ENCODE measurements at places on chromosomes 5 and 9.

GRCh38 chr9:94948567-94949235 is 222.2 kb downstream of the AOPEP start:
- no peak for DNase-seq

DNA sequence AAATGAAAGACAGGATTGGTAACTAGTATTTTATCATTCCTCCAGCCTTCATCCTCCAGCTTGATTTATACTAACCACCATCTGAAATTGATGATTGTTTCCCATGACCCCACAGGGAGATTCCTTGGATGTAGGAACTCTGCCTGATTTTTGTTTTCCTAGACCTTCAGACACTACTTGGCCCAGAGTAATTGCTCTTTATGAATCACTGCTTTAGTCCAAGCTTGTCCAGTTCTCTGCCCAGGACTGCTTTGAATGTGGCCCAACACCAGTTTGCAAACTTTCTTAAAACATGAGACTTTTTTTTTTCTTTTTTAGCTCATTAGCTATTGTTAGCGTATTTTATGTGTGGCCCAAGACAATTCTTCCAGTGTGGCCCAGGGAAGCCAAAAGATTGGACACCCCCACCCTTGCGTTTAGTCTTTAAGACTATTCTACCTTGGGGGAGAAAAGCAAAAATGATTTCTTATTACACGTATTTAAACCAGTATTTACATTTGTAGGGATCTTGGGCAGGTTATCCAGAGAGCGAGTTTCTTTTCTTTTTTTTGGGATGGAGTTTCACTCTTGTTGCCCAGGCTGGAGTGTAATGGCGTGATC is 18.4 kb downstream of the BASP1 start:
- DNase-seq, result no peak

DNA sequence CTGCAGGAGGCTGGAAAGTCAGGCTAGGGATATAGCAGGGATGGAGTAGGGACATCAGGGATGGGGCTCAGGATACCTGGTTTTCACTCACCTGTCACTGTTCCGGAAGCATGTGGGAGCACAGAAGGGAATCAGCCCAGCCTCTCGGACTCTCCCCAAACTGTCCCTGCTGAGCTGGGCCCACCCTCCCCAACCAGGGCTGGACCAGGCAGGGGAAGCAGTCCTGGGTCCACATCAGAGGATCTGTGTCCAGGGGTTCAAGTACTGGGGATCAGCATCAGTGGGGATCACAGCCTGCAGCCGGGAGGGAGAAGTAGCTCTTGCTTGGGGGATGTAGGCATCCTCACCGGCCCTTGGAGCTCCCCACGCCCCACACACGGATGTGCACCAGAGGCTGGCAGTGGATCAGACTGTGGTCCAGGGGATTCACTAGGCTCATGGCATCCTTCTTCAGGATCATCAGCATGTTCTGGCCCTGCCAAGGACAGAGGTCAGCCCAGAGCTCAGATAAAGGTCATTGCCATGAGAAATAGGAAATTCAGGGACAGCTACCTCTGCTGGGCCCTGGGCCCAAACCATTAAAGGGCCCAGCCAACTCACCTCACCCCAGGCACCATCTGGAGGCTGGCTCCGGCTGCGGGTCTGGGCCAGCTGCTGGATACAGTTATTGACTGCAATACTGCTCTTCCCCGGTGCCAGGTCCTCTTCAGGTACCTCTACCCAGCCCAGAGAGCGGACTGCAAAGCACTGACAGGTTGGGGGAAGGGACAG is 2.5 kb downstream of the APBB3 start:
- no peak for DNase-seq

DNA sequence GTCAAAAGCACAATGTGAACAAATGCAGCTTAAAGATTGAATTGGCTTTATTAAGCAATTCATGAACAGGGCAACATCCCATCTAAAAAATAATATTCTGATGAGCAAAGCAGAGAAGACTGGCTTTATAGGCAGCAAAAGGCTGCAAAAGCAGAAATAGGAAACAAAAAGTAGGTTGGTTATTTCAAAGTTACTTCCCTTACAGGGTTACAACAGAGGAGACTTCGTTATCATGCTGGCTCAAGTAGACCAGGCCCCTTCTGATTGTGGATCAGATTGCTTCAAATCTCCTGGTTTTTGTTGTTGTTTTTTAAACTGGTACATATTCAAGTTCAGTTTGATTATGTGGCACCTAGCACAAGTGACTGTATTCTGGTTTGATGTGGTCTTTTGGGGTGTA is 73.1 kb downstream of the MAN2A1 start:
- DNase-seq, result no peak

- DNase-seq, result no peak
Observed at GRCh38 chr9:3292311-3292710, 233.5 kb downstream of the RFX3 start.

DNA sequence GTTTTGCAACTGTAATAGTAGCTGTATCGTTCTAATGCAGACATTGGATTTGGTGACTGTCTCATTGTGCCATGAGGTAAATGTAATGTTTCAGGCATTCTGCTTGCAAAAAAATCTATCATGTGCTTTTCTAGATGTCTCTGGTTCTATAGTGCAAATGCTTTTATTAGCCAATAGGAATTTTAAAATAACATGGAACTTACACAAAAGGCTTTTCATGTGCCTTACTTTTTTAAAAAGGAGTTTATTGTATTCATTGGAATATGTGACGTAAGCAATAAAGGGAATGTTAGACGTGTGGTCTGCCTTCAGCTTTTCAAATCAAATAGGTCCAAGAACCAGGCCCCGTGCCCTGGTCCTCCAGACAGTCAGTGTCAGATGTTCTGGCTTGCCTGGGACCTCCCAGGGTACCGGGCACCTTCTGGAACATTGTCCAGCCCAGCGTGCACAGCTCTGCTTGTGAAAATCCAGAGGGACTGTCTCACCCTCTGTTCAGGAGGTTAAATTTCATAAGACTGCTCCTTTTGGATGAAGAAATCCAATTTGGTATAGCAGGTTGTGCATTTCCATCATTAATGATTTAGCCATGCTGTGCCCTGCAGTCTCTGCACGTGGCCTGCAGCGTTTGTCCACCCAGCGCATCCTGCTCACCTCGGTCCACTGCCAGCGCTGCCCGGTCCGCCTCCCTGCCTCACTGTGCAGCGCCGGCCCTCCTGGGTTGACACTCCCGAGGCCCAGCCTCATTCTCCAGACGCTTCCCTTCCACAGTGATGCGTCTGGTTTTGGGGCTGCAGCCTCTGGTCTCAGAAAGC is 6.6 kb upstream of the AHRR start:
- no peak for DNase-seq

GRCh38 chr9:23496489-23497136 is 329.4 kb downstream of the ELAVL2 start:
- no peak for DNase-seq

DNA sequence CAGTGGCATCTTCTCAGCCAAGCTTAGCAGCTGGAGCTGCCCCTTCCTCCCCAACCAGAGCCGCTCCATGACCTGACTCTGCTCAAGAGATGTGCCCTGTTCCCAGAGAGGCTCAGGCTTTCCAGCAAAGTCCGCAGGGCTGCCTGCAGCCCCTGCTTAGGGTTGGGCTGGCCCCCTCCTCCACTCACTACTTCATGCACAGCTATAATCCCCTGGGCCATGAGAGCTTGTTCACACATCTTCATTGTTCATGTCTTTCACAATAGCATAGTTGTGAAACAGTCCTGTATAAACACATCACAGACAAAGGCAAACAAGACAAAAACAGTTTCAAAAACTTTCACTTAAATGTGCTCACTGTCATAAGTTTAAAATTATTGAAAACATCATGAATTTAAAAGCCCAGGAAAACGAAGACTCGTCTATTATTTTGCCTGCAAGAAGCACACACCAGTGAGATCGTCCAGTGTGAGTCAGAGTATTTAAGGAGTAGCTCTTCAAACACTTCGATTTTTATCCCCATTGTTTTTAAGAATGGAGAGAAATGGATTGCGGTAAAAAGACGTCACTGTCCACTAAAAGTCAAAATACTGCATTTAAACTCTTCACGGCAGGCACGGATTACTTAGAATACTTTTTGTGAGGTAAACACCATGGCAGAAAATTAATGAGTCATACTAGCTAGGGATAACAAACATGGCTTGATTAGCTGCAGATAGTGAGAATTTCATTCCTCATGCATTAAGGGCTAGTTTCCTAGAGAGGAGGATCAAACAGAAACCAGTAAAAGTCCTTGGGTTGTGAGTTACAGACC is 40.7 kb upstream of the S1PR3 start:
- DNase-seq, result no peak

DNA sequence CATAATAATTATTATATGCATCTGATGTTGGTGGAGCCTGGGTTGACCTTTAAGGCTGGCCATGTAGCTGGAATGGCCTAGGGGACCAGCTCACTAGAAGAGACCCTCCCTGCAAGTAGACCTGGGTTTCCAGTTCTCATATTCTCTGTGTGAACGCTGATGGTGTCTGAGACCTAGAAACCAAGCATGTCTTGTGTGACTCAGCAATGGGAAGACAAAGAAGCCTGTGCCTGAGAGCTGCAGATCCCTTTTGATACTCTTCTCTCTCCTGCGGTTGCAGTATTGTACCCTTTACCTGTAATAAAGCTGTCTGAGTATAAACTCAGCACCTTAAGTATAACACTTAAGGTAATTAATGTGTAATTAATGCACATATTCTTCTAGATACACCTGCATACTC is 22.2 kb downstream of the C9orf152 start:
- no peak for DNase-seq

GRCh38 chr9:72041775-72042194 is 18.6 kb downstream of the C9orf57 start:
- DNase-seq, result peak; percentile 80

DNA sequence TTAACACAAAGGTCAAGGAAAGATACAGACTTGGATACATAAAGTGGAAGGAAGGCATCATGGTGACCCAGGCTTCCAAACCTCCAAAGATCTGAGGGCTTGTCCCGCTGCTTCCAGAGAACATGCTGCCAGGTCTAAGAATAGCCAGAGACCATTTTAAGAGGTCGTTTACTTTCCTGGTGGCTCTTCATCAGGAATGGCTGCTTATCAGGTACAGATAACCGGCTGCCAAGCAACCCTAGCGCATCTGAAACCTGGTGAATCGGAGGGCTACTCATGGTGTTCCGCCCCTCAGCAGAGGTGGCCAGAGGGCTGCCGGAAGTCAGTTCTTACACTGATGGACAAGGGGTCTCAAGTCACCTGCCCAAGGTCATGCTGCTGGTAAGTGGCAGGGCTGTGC is 251.3 kb upstream of the DAP start:
- DNase-seq, result no peak
